ENCODE measurements at places on chromosomes 2 and 18.

GRCh38 chr2:118697781-118698180, 149.7 kb downstream of the EN1 start:
- no peak for DNase-seq

- DNase-seq, result no peak
Measured at GRCh38 chr18:7116001-7116730, 1.4 kb downstream of the LAMA1 start.

- DNase-seq, result no peak
Measured at GRCh38 chr2:143942486-143942885, 577.4 kb downstream of the ZEB2 start.

GRCh38 chr2:89845532-89845931, 1154.1 kb downstream of the RPIA start:
- no peak for DNase-seq

DNA sequence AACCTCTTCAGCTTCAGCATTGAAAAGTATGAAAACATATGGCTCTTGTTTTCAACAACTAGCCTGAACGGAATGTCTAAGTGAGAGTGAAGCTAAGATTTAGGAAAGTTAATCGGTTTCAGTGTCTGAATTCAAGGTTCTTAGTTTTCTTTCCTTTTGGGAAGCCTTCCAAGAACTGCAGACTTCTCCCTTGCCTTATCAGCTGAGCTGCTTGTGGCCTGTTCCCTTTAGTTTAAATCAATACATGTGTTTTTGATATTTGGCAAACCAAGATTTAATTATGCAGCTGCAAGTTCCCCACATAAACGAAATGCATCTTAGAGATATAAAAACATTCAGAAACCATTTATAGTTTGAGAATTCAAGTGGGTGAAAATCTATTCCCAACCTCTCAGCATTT, 274.3 kb upstream of the NRP2 start:
- DNase-seq, result no peak

GRCh38 chr2:23487735-23488492, 102.9 kb downstream of the KLHL29 start:
- DNase-seq, result no peak

DNA sequence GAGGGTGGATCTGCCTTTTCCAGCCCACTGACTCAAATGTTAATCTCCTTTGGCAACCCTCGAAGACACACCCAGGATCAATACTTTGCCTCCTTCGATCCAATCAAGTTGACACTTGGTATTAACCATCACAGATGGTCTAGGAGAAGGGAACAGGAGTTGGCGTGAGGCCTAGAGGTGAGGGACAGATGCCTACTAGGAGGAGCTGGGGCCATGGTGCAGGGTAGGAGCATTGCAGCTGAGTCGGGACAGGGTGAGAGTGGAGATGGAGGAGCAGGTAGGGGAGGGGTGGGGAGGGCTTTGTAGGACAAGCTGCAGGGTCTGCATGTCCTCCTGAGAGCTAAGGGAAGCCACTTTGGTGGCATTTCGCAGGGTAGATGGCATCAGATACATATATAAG, 140.0 kb downstream of the VAPA start:
- DNase-seq, result no peak

GRCh38 chr2:15561574-15562344, 625 bp upstream of the NBAS start:
- no peak for DNase-seq

GRCh38 chr2:82260521-82260920, 1956.0 kb upstream of the LRRTM1 start:
- DNase-seq, result no peak

GRCh38 chr2:124080281-124081153, 55.4 kb downstream of the CNTNAP5 start:
- DNase-seq, result no peak

- DNase-seq, result no peak
Measured at GRCh38 chr2:236169151-236169721, 1.1 kb upstream of the GBX2 start.

- no peak for DNase-seq
Measured at GRCh38 chr18:48855422-48856377, 95.1 kb downstream of the SMAD7 start.

- no peak for DNase-seq
Measured at GRCh38 chr2:235832941-235833340, 335.2 kb downstream of the GBX2 start.

GRCh38 chr18:7980136-7980535, 413.0 kb downstream of the PTPRM start:
- no peak for DNase-seq

DNA sequence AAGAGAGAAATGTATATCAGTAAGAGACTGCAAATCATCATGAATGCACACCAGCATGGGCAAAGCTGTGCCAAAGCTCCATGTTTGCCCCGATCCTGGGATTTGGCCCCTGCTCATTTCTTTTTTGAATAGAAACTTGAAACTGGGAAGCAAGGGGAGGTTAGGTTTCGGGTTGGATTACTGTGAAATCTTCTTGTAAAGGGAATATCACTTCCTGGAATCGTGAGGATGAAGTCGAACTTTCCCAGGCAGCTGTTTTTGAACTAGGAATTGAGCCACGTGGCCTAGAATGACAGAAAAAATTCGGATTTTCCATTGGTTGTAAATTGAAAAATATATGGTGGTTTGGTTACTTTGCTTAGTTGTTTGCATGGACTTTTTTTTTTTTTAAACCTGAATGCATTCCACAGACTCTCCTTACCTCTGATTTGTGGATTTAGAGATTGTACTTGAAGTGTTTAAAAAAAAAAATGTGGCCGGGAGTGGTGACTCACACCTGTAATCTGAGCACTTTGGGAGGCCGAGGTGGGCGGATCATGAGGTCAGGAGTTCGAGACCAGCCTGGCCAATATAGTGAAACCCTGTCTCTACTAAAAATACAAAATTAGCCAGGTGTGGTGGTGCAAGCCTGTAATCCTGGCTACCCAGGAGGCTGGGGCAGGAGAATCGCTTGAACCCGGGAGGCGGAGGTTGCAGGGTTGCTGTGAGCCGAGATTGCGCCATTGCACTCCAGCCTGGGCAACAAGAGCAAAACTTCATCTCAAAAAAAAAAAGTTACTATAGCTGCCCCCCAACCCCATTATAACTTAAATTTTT, 32.1 kb downstream of the GRHL1 start:
- no peak for DNase-seq

- DNase-seq, result no peak
Measured at GRCh38 chr18:3150688-3151087, 69.1 kb downstream of the MYOM1 start.

DNA sequence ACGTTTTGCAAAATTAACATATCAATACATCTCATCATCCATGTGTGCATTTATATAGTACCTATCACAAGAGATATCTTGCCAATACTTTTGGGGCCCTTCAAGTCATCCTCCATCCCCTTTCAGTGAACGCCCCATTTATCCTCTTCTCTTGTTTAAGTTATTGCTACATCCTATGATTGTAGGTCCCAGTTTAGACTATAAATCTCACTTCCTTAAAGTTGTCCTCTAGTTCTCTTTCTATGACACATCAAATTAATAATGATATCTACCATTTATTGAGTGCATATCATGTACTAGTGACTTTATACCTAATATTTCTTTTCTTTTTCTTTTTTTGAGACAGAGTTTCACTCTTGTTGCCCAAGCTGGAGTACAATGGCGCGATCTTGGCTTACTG, 28.8 kb upstream of the FBXO11 start:
- no peak for DNase-seq

GRCh38 chr18:39232490-39232889, 1666.9 kb upstream of the CELF4 start:
- DNase-seq, result no peak

- DNase-seq, result no peak
Measured at GRCh38 chr2:174794851-174795374, 30.6 kb upstream of the CHRNA1 start.

- DNase-seq, result no peak
Measured at GRCh38 chr18:37657493-37657892, 91.9 kb upstream of the CELF4 start.

DNA sequence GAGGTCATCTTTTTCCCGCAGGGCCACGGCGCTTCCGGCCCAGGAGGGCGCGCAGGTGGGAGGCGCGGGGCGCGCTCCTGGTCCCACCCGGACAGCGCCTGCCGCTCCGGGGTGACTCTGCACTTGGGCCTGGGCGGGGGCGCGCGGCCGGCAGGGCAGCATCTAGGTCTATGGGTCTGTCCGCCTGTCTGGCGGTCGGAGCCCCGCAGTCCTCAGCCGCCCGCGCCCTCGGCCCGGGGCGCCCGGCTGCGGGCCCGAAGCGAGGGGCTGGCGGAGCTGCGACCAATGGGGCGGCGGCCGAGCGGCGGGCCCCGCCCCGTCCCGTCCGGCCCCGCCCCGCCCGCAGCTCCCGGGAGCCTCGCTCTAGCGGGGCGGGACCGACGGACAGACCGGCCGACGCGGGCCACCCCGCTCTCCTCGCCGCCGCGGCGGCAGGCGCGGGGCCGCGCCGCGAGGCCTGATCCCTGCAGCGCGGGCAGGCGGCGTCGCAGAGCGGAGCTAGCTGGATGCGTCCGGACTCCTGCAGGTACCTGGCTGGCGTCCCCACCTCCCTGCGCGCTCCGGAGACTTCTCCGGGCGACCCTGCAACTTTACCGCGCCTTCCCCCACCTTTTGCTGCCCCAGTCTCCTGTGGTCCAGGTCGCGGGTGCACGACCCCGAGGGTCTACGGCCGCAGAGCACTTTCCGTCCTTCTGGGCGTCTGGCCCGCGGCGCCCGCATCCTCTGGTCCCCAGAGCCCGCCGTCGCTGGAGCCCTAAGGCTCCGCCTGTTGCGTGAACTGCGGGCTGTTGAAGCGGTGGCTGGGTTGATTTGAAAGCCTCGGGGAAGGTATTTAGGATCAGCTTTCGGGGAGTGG, at the start of gene KCNS3:
TSS of gene KCNS3 (plus strand) at position 387 of the 856 bp plus-strand sequence. CDS start 52,342 bp downstream, outside the sequence.
- peak; percentile 52 for DNase-seq

GRCh38 chr18:7291046-7291445, 60.2 kb downstream of the LRRC30 start:
- no peak for DNase-seq

All from NCI-H1930 (cell line).